DMS79 treated with DMSO at 0.1 percent for 48 hours (cell line): ENCODE measurements at places on chromosomes 6 and 20.

DNA sequence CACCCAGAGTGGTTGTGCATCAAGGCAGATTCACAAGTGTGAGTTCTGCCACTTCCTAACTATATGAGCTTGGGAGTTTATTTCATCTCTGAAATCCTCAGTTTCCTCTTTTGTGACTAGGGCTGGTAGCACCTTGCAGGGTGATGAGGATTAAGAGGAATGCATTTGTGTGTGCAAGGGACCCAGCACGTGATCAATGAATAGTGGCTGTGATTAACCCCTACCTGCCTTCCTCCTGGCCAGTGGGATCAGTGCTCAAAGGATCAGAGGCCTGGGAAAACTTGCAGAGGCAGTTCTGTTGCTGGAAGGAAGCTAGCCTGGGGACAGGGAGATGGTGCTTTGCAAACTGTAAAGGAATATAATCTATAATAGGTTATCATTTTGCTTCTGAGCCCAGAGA is 7.3 kb downstream of the SDC4 start:
- no peak for DNase-seq

DNA sequence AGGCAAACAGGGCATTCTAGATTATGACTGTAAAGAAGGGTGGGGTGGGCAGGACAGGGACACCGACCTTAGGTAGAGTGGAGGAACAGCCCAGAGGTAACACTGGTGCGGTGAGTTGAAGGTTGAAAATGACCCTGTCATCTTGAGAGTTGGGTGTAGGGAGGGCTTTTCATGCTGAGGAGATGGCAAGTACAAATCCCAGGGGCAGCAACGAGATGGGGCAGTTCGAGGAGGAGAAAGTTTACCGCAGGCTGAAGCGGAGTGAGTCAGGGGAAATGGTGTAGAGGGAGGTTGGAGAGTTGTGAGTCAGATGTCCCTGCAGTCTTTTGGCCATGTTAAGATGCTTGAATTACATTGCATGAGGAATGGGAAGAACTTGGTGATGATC is 101.1 kb downstream of the HIVEP1 start:
- DNase-seq, result no peak

- no peak for DNase-seq
Measured at GRCh38 chr20:39021748-39022147, 59.6 kb downstream of the DHX35 start.

GRCh38 chr6:11212664-11213063 is 19.8 kb downstream of the NEDD9 start:
- no peak for DNase-seq

GRCh38 chr6:126143761-126144251 is 157.5 kb downstream of the TRMT11 start:
- DNase-seq, result peak; percentile 56

DNA sequence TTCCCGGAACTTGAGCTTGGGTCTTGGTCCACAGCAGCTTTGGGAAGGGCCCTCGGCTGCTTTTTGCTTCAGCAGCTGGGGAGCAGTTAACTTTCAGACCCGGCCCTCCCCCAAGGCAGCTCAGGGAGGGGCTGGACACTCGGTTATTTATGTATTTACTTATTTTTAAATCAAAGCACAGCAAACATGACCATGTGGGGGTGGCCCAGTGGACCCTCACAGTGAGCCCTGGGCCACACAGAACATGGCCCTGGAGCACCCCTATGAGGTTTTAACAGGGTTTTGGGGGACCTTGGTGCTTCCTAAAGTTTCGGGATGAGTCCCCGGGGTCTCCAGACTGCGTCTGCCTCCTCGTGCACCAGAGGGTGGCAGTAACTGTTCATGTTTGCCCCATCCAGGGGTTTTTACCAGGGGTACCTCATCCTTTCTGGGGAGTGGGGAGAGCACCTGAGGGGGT is 26.6 kb upstream of the NPBWR2 start:
- DNase-seq, result no peak

DNA sequence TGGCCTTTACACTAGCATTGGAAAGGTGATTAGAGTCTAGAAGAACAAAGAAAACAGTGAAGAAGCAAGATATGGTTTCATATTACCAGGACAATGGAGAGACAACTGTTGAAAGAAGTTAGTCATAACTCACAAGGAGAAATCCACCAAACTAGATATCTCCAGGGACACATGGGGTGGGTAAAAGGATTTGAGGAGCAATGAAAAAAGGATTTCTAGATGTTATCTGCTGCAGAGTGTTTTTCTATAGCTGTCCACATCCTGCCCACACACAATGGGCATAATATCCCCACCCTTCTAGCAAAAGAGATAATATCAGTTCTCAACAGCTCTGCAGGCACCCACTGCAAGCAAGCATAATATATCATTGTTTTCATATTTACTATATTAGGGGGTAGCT is 303.1 kb downstream of the HAO1 start:
- DNase-seq, result no peak

DNA sequence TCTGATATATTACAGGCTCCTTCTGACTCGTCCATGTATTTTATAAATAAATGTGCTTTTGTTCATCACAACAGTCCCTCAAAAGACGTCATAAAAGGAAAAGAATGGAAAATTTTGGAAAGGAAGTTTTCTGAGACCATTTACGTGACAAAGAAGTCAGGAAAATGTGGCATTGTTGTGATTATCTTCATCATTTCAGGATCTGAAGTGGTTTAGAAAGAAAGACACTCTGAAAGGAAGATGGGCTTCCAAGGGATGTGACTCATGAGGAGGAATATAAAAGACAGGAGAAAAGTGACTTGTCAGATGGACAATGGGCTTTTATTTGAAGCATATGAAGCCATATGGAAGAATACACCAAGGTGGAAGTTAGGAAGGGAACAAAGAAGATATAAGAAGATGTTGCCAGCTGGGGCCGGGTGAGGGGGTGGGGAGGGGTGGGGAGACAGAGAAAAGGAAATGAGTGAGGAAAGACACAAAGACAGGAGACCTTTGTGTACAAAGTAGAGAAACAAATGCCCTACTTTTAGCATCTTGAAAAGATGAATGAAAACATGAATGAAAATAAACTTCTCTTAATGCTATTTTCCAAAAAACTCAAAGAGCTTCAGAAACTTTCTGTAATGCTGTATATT is 190.3 kb upstream of the PREP start:
- DNase-seq, result no peak

DNA sequence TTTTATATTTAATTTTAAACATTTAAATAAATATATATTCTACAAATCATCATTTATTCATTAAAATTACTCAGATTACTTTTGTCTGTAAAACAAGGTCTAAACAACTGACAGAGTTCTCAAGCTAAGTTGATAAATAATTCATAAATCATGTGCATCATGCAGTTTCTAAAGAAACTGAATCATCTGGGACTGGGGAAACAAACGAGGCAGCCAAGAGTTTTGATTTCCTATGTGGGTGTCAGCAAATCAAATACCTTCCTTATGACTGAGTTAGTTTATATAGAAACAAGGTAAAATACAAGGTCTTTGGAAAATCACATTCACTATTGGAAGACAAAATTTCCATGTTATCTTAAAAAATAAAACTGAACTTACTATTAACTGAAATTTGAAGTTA is 149.9 kb upstream of the BEND6 start:
- no peak for DNase-seq

GRCh38 chr6:74785236-74785635 is 420.6 kb downstream of the COL12A1 start:
- DNase-seq, result no peak

- no peak for DNase-seq
Measured at GRCh38 chr6:81770381-81770780, 17.9 kb upstream of the TENT5A start.

DNA sequence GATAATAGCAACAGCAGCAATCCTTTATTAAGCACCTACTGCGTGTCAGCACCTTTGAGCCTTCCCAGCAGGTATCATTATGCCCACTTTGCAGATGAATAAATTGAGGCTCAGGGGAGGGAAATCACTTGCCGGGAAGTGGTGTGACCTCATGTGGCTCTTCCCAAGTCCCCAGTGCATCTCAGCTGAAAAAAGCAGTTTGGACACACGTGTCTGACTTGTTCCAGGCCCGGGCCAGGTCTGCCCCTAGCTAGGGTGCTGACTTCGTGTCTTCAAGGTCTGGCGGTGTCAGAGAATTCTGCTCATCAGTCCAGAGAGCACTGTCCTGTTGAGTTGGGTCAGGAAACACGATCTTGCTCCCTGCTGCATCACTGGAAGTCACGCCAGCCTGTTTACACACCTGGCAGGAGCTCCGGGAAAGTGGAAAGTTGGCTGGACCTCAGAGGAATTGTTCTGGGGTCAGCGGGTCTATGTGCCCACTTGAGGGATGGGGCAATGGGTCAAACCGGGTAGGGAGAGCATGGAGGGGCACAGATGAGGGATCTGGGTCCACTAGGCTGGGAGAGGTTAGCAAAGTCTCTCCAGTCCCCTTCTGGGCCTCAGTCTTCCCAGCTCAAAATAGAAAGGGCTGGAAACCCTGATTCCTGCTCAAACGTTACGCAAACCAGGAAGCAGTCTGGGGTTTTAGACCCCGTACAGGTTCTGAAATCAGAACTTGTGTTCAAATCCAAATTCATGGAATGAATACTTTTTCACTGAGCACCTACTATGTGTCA is 10.5 kb downstream of the SLC13A3 start:
- no peak for DNase-seq

GRCh38 chr20:58102261-58102660 is 126.2 kb downstream of the ANKRD60 start:
- no peak for DNase-seq

DNA sequence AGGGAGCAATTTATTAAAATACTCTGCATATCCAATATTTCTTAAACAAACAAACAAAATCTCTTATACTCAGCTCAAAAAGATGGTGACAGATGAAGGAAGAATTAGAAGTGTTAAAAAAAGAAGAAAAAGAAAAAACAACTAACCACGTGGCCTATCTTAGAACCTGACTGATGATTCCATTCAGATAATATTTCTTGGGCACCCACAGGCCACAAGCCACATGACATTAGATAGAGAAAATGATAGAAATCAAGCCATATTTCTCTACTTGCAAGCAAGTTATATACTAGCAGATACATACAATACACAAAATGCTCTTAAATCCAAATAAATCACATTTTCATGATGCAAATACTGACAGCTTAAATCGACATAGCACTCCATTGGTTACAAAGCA is 14.5 kb upstream of the RAMACL start:
- DNase-seq, result no peak

GRCh38 chr20:63461104-63461763 is 11.2 kb downstream of the KCNQ2 start:
- DNase-seq, result no peak

DNA sequence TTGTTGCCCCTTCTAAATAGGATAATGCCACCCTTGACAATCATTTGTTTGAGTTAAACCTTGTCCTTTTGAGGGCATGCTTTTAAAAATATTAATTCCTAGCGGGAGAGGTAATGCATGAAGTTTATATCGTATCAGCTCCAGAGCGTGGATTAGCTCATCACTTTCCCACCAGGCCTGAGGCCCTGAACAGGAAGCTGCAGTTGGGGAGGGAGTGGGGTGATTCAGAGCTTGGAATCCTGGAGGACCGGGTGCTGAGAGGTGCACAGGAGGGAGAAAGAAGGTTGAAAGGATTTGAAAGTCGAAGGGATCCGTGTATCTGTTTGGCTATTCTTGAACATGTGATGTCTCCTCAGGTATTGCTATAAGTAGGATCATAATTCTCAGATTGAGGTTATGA is 25.0 kb downstream of the ZDHHC14 start:
- DNase-seq, result no peak

DNA sequence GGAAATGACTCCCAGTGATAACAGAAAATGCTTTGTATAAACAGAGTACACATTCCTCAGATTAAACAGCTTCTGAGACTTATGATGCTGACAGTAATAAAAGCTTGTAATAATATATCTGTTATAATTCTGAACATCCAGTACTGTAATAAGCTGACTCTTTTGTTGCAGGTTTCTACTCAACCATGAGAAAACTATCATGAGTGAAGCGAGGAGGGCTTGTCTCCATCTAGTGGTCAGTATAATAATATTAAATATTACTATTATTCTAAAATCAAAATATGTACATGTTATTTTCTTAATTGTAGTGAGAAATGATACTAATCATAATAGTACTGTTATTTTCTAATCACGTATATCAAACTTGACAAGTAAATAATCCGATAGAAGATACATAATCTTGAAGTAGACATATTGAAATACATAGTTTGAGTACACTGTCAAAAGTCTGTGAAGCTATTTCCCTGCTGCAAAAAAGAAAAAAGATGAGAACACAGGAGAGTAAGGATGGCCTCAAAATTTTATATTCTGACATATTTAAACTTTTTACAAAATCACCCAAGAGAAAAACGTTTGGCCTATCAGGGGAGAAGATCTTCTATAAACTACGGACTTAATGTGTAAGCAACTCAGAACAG is 183.1 kb downstream of the MOXD1 start:
- no peak for DNase-seq

GRCh38 chr6:14981960-14982359 is 263.9 kb upstream of the JARID2 start:
- DNase-seq, result no peak
